Activated naive CD8-positive, alpha-beta T cell treated with anti-CD3 and anti-CD28 coated beads for 36 hours (primary cell): ENCODE measurements at places on chromosomes 7 and 10. TPM values are rescaled to one million over a fixed set of nuclear protein-coding genes. Genes with fewer than 3 reads are reported as not detected.
A peak's percentile ranks its signal among the peaks of the same experiment; 100 is the strongest.

DNA sequence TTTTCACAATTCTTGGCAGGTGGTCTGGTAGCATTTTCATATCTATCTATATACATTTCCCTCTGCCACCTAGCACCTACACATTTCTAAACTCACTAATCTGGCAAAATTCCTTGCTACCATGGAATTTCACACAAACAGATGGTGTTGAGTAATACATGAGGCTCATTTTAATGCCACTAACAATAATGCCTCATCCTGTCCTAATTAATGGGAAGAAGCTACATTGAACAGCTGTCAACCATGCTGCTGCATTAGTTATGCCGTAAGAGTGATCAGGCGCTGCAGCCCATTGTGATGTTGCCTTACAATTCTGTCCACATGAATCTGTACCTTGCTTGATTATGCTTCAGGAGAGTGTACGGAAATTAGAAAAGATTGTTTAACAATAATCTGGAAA lies 23.2 kb downstream of the COL1A2 start:
- no peak overlapping the region for H3K27ac ChIP-seq
- no peak for DNase-seq
- no peaks in the 10 kb centered on the region for H3K4me1 ChIP-seq
- peaks cover 6% of the 10 kb centered on the region for H3K27me3 ChIP-seq

GRCh38 chr10:43857206-43857930 lies 208.7 kb upstream of the ZNF32 start:
- H3K4me1 ChIP-seq: peaks cover 2% of the 10 kb centered on the region
- H3K27ac ChIP-seq: no peak overlapping the region
- H3K4me3 ChIP-seq: no peak overlapping the region
- no peaks in the 10 kb centered on the region for H3K36me3 ChIP-seq

GRCh38 chr7:51275532-51275931 lies 41.1 kb downstream of the COBL start:
- no peaks in the 10 kb centered on the region for H3K4me1 ChIP-seq
- H3K36me3 ChIP-seq: no peaks in the 10 kb centered on the region
- H3K27me3 ChIP-seq: peaks cover 1% of the 10 kb centered on the region
- no peak overlapping the region for H3K27ac ChIP-seq

DNA sequence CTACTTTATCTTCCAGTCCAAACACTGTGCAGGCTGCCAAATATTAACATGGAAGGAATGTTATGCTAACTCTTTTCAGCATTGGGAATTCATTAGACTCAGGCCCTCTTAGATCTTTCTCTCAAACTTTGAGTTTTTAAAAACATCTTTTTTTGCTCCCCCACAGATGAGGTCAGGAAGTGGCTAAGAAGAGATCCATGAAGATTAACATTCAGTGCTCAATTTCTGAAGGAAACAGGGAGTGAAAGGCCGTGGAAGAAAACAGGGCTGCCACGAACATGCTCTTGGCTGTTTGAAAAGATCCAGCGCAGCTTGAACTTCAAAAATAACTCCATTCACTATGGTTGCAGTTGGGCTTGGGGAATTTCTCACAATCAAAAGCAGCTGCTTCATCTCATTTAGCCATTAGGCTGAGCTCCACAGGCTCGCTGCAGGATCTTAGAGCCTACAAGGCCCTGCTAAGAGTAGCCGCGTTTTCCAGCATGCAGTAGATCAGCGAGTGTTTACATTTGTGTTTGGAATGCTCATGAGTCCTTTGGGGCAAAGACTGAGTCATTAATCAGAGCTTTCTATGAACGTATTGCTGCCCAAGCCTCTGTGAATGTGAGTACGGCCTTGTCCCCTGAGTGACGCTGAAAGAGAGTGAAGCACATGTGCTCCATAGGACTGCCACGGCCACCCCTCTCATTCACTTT lies 41.2 kb upstream of the TNS3 start:
- no peak for DNase-seq
- no peak overlapping the region for H3K4me3 ChIP-seq
- no peaks in the 10 kb centered on the region for H3K27me3 ChIP-seq
- peaks cover 6% of the 10 kb centered on the region for H3K4me1 ChIP-seq

DNA sequence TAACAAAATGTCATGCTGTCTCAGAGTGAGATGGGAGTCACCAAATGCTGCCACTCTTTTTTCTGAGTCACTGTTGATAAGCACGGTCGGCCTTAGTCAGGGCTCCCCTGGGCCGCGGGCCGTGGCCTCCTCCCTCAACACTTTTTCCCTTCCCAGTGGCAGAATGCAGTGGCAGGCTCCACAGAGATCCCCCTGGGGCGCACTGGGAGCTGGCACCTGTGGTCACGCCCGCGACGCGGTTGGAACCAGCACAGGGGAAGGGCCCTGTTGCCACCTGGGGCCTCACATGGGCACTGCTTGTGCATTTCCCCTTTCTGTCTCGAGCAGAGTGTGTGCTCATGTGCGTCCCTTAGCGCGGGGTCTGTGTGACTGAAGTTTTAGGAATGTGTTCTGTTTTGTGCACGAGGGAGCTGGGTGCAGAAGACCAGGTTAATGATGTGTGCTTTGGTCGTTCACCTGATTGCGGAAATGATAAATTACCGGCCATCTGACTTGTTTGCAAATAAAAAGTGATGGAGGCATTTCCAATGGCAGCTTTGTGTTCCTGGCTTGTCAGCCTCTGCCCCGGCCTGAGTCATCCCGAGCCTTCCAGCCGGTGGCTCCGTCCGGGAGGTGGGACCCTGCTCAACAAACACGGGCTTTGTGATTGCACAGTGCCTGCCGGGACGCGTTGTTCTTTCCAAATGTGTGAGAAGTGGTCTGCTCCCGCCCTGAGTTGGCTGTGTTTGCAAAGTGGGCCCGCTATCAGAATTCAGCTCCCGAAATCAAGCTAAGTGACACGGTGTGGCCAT lies 100.7 kb downstream of the NKX6-2 start:
- peaks cover 26% of the 10 kb centered on the region for H3K4me1 ChIP-seq
- H3K4me3 ChIP-seq: no peak overlapping the region
- DNase-seq: no peak
- H3K27me3 ChIP-seq: no peaks in the 10 kb centered on the region
- H3K27ac ChIP-seq: peak overlapping the region; percentile 77

The HMX2 gene
- total RNA-seq: not detected

The CEP55 gene
- 47.6 TPM for total RNA-seq

The SUGCT gene
- total RNA-seq: 2.9 TPM
